Spinal cord (tissue), 10 donors: ENCODE measurements at places on chromosomes 7 and 10.

DNA sequence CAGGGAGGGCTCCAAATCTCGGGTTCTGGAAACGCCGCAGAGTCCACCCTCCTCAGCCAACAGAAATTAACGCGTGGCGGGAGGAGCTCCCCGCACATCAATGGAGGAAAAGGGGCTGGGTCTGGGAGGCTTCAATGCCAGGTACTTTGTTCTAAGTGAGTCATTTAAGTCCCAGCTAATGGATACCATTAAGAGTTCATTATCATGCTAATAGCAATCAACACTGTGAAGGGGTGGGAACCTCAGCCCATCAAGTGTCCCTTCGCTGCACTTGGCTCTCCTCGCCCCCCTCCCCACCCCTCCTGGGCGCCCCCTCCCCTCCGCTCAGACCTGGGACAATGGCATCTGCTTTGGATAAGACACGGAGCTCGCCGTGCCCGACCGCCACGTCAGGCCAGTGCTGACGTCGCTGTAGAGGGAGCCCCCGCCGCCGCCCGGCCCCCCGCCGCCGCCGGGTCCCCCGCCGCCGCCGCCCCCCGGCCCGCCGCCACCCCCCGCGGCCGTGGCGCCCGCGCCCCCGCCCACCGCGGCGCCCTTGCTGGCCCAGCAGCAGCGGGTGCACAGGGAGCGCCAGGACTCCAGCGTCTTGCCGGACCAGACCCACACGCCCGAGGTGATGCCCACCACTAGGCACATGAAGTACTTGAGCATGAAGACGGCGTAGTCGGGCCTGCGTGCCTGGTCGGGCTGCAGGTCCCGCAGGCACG is 2.9 kb downstream of the FZD8 start:
- H3K27ac ChIP-seq, result no peak overlapping the region
- no peak overlapping the region for H3K4me3 ChIP-seq
- H3K36me3 ChIP-seq, result no peaks in the 10 kb centered on the region
- peaks cover 33% of the 10 kb centered on the region for H3K4me1 ChIP-seq

GRCh38 chr7:153852261-153852660 is 199.9 kb upstream of the DPP6 start:
- H3K4me3 ChIP-seq, result no peak overlapping the region
- no peaks in the 10 kb centered on the region for H3K36me3 ChIP-seq
- H3K27me3 ChIP-seq, result no peaks in the 10 kb centered on the region
- no peaks in the 10 kb centered on the region for H3K4me1 ChIP-seq

DNA sequence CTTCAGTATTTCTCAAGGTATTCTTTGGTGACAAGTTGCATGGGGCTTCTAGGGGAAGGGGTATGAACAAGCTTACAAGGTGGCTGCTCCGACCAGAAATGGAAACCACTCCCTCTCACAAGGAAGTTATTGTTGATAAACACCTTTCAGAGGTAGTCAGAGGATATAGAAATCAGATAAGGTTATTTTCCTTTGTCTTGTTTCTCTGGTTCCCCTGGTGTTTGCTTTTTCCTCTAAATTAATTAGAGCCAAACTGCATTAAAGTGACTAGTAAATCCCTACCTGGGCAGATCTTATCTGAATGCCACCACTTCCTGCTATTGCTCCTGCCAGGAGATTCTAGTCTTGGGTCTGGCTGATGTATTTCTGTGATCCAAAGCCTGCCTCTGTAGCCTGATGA is 725.4 kb downstream of the INHBA start:
- H3K4me1 ChIP-seq, result peaks cover 5% of the 10 kb centered on the region
- H3K36me3 ChIP-seq, result no peaks in the 10 kb centered on the region
- H3K27ac ChIP-seq, result no peak overlapping the region
- no peaks in the 10 kb centered on the region for H3K27me3 ChIP-seq
- no peak overlapping the region for H3K4me3 ChIP-seq

DNA sequence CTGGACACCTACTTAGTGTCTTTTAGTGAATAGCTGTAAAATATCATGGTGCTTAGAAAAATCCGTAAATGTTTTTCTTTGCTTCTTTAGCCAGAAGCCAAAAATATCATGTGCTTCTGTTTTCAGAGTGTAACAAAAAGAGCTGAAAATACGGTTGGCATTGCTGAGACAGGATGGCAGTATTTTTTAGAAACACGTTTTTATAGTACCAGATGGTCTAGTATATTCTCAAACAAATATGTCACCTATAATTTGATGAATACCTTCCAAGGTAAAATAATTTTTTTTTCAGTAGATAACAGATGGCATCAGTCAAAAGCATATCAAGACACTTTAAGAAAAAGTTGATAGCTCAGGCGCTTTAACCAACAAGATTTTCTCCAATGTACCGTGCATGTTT is 326.6 kb downstream of the PHF14 start:
- no peaks in the 10 kb centered on the region for H3K36me3 ChIP-seq
- H3K27ac ChIP-seq, result no peak overlapping the region
- DNase-seq, result no peak
- no peaks in the 10 kb centered on the region for H3K4me1 ChIP-seq
- H3K4me3 ChIP-seq, result no peak overlapping the region

DNA sequence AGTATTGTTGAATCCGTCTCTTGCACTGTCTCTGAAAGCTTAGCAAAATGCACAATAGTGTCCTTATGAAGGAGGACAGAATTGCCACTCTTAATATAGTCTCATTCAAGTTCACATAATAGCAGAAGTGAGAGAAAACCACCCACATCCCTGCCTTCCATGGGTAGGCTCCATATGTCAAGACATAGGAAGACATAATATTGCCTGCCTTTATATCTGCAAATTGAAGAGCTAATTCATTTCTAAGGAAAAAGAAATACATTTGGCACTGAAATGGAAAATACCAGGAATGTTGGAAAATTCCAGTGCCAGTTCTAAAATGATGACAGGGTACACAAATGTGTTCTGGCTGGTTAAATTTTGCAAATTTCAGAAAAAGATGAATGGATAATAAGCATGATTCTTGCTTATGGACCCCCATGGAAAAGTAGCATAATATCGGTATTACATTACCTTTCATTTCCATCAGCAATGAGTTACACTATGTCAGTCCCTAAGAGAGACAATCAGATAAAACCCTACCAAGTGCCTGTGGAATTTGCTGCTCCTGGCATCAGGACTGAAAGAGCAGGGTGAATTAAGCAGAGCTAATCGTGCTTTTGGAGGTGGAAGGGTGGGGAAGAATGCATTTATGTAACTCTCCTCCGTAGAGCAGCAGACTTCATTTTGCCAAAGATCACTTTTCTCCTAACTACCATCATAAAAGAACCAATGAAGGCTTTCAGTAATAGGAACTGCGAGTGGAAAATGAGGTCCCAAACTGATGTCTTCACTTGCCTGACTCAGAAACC is 312.6 kb downstream of the FGFR2 start:
- no peaks in the 10 kb centered on the region for H3K4me1 ChIP-seq
- H3K27me3 ChIP-seq, result peaks cover 5% of the 10 kb centered on the region
- H3K36me3 ChIP-seq, result no peaks in the 10 kb centered on the region
- no peak overlapping the region for H3K27ac ChIP-seq

GRCh38 chr10:6956562-6956961 is 376.5 kb upstream of the PRKCQ start:
- DNase-seq, result no peak
- no peak overlapping the region for H3K27ac ChIP-seq
- H3K4me3 ChIP-seq, result no peak overlapping the region
- no peaks in the 10 kb centered on the region for H3K27me3 ChIP-seq
- peaks cover 4% of the 10 kb centered on the region for H3K4me1 ChIP-seq
- no peaks in the 10 kb centered on the region for H3K36me3 ChIP-seq

DNA sequence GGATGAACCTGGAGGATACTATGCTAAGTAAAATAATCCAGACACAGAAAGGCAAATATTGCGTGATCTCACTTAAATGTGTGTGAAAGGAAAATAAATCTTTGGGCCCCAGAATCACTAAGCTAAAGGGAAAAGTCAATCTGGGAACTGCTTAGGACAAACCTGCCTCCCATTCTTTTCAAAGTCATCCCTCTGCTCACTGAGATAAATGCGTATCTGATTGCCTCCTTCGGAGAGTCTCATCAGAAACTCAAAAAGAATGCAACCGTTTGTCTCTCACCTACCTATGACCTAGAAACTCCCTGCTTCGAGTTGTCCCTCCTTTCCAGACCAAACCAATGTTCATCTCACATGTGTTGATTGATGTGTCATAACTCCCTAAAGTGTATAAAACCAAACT is 40.1 kb upstream of the LAMB4 start:
- peaks cover 3% of the 10 kb centered on the region for H3K36me3 ChIP-seq
- H3K27me3 ChIP-seq, result no peaks in the 10 kb centered on the region
- no peak overlapping the region for H3K4me3 ChIP-seq
- DNase-seq, result no peak

GRCh38 chr10:108421266-108421665 is 1256.8 kb upstream of the SORCS1 start:
- no peaks in the 10 kb centered on the region for H3K36me3 ChIP-seq
- H3K27me3 ChIP-seq, result no peaks in the 10 kb centered on the region
- DNase-seq, result no peak
- no peak overlapping the region for H3K4me3 ChIP-seq
- no peaks in the 10 kb centered on the region for H3K4me1 ChIP-seq
- no peak overlapping the region for H3K27ac ChIP-seq

GRCh38 chr10:87058171-87058570 is 36.5 kb downstream of the GLUD1 start:
- H3K27me3 ChIP-seq, result no peaks in the 10 kb centered on the region
- H3K27ac ChIP-seq, result peak overlapping the region; percentile 73
- H3K4me1 ChIP-seq, result peaks cover 28% of the 10 kb centered on the region
- no peak overlapping the region for H3K4me3 ChIP-seq

DNA sequence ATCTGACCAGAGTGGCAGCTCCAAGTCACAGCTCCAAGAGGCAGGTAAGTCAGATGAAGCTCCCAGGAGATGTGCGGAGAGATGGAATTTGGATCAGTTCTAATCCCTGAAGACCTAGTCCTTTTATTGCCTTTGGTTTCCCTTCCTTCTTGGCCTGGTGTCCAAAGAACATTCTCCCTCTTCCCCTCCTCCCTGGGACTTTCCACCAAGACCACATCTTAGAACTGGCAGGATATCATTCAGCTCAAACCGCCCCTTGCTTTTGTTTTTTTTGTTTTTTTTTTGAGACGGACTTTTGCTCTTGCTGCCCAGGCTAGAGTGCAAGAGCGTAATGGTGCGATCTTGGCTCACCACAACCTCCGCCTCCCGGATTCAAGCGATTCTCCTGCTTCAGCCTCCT is 190.8 kb downstream of the GFRA1 start:
- H3K4me3 ChIP-seq, result no peak overlapping the region
- no peaks in the 10 kb centered on the region for H3K4me1 ChIP-seq
- no peaks in the 10 kb centered on the region for H3K27me3 ChIP-seq

DNA sequence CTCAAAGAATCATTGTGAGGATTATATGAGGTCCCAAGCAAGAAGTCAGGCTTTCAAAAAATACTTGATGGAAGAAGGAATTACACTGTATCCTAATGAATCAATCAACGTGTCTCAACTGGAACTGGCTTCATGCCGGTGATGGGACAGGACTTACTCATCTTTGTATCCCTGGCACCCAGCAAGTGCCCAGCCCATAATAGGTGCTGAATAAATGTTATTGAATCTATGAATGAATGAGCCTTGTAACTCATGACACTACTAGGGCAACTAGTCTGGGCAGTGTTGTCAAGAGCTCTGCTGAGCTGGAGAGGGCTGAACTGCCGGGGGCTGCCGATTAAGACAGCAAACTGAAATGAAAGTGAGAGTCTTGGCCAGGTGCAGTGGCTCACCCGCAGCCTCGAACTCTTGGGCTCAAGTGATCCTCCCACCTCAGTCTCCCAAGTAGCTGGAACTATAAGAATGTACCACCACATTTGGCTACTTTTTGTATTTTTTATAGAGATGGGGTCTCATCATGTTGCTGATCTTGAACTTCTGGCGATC is 87.2 kb upstream of the KIF5B start:
- H3K27me3 ChIP-seq, result no peaks in the 10 kb centered on the region
- no peak overlapping the region for H3K27ac ChIP-seq
- H3K36me3 ChIP-seq, result no peaks in the 10 kb centered on the region
- H3K4me1 ChIP-seq, result peaks cover 2% of the 10 kb centered on the region
- DNase-seq, result no peak

DNA sequence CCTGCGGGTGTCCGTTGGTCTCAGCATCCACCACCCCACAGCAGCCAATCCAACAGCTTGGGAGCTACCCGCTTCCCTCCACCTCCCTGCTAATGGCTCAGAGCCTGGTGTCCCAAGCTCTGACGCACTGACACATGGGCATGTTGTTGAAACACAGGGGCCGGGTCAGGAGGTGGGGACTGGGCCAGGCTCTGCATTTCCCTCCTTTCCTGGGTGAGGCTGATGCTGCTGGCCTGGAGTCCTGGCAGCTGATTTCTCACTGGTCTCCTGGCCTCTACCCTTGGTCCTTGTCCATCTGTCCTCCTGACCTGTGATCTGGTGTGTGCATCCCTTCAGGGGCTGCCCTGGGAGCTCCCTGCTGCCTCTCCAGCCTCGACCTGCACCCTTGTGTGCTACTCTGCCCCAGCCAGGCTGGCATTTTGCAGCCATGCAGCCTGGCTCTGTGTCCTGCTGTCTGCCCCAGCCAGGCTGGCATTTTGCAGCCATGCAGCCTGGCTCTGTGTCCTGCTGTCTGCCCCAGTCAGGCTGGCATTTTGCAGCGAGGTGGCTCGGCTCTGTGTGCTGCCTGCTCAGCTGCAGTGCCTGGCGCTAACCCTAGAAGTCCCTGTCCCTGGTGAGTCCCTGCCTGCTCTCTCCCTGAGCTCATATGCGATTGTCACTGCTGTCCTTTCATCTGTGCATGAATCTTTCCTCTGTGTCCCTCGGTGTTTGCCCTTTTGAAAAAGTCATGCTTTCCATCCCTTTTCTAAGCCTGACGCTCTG is 14.0 kb downstream of the AMZ1 start:
- no peak overlapping the region for H3K27ac ChIP-seq
- no peak overlapping the region for H3K4me3 ChIP-seq
- H3K36me3 ChIP-seq, result peaks cover 28% of the 10 kb centered on the region

DNA sequence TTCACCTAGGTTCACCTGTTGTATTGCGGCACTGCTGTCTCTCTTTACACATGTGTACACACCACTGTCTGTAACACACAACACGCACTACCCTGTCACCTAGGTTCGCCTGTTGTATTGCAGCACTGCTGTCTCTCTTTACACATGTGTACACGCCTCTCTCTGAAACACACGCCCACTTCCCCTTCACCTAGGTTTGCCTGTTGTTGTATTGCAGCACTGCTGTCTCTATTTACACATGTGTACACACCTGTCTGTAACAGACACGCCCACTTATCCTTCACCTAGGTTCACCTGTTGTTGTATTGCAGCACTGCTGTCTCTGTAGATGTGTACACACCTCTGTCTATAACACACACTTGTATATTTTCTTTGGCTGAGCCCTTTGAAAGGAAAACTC is 51.5 kb downstream of the WDR37 start:
- no peak overlapping the region for H3K27ac ChIP-seq
- H3K27me3 ChIP-seq, result no peaks in the 10 kb centered on the region
- peaks cover 57% of the 10 kb centered on the region for H3K36me3 ChIP-seq

GRCh38 chr7:148222721-148223120 is 367.8 kb upstream of the C7orf33 start:
- DNase-seq, result no peak
- no peaks in the 10 kb centered on the region for H3K27me3 ChIP-seq
- H3K4me3 ChIP-seq, result no peak overlapping the region
- no peak overlapping the region for H3K27ac ChIP-seq

- no peaks in the 10 kb centered on the region for H3K27me3 ChIP-seq
- DNase-seq, result no peak
- no peak overlapping the region for H3K4me3 ChIP-seq
- H3K27ac ChIP-seq, result no peak overlapping the region
Observed at GRCh38 chr10:93996551-93996950, 2.8 kb downstream of the PLCE1 start.

GRCh38 chr7:144386741-144387140 is 16.8 kb downstream of the NOBOX start:
- H3K27ac ChIP-seq, result no peak overlapping the region
- no peaks in the 10 kb centered on the region for H3K27me3 ChIP-seq
- DNase-seq, result no peak
- H3K4me3 ChIP-seq, result no peak overlapping the region
- H3K4me1 ChIP-seq, result peaks cover 4% of the 10 kb centered on the region
- H3K36me3 ChIP-seq, result no peaks in the 10 kb centered on the region
